Effector CD8-positive, alpha-beta T cell (primary cell): ENCODE measurements at places on chromosomes 12 and 14.
A peak's percentile ranks its signal among the peaks of the same experiment; 100 is the strongest.

- no peak for DNase-seq
Measured at GRCh38 chr14:77108753-77109152, 10.7 kb downstream of the CIPC start.

GRCh38 chr12:62632411-62632918 is 165.8 kb downstream of the MON2 start:
- no peak for DNase-seq

DNA sequence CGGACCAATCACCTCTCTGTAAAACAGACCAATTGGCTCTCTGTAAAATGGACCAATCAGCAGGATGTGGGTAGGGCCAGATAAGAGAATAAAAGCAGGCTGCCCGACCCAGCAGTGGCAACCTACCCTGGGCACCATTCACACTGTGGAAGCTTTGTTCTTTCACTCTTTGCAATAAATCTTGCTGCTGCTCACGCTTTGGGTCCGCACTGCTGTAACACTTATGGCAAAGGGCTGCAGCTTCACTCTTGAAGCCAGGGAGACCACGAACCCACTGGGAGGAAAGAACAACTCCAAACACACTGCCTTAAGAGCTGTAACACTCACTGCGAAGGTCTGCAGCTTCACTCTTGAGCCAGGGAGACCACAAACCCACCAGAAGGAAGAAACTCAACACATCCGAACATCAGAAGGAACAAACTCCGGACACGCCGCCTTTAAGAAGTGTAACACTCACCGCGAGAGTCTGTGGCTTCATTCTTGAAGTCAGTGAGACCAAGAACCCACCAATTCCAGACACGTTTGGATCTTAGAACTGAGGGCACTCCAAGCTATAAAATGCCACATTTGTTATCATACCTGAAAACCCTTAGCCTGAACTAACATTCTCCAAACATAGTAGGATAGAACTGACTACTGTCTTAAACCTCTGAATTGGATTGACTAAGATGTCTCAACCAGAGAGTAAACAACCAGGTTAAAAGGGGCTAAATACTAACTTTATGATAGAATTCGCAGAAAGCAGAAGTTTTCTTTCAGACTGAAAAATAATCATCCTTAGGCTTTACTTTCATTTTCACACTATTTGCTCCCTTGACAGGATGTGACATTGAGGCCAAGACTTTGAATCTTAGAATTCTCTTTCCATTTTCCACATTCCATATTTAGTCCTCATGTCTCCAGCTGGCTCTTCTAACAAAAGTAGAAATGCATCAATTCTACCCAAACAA is 33.6 kb downstream of the CDKL1 start:
- no peak for DNase-seq

GRCh38 chr14:24116128-24116814 is 1.5 kb upstream of the NRL start:
- no peak for DNase-seq

DNA sequence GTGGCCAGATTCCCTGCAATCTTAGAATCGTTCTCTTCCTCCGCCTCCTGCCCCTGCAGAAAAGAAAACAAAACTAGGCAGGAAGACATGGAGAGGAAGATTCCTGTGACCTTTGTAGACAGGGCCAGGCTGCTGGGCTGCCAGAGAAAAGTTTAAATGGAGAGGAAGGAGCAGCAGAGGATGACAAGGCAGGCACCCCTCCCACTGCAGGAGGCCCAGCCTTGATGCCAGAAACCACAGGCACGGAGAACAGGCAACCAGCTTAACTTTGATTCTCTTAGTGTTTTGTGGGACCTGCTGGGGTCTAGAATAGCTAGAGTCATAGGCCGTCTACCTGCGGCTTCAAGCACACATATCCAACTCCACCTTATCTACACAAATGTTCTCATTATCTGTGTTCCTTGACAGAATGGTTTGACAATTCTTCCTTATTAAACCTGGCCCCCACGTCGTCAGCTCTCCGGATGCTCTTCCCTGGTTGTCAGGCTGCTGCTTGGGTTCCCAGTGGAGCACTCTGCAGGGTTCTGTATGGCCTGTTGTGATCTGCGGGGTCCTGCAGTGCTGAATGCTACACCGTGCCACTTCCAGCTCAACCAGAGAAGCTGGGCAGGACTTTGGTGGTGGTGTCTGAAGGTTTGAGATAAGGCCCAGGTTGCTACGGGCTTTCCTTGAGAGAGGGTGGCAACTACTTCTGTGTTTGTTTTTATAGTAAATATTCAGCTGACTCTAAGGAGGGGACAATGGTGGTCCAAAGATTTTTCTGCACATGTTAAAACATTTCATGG is 609.5 kb downstream of the AACS start:
- no peak for DNase-seq

GRCh38 chr12:56763753-56764657 is 881 bp downstream of the HSD17B6 start:
- DNase-seq, result no peak

GRCh38 chr14:95211721-95212504 is 54.6 kb upstream of the DICER1 start:
- DNase-seq, result no peak

DNA sequence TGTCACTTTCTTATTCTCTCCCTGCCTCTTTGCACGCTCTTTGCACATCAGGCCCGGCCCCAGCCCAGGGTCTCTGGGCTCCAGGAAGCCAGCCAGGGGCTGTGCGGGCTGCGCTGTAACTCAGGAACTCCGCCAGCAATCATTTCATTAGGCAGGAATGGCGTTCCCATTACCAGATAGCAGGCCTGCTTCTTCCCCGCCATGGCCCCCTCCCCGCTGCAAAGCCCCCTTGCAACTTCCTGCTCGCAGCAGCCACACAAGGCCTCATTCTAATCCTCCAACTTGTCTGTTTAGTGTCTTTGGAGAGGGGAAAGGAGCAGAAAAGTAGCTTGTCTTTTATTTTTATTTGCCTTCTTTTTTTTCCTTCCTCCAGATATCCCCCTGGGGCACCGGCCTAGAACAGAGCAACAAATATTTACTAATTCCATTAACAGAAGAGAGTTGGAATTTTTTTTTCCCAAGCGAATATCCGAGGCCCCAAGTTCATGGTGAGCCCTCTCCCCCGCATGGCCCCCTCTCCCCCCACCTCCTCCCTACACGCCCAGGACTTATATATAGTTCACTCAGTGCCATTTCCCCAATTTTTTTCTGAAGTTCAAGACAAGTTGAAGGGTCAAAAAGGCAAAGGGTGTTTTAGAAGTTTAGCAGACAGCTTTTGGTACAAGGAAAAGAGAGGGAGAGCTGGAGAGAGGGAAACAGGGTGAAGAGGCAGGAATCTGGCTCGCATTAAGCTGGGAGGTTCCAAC is 329.4 kb upstream of the TBX3 start:
- no peak for DNase-seq

DNA sequence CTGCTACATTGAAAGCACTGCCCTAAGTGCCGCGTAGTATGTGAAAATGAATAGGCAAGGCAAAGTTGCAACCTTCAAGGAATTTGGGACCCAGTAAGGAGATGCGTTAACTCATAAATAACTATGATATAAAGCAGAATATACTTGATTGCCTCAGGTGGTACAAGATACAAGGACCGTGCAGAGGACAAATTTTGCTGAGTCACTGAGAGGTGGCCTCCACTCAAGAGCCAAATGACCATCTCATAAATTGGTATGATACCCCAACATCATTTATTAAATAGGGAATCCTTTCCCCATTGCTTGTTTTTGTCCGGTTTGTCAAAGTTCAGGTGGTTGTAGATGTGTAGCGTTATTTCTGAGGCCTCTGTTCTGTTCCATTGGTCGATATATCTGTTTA is 35.7 kb downstream of the IGF1 start:
- no peak for DNase-seq

DNA sequence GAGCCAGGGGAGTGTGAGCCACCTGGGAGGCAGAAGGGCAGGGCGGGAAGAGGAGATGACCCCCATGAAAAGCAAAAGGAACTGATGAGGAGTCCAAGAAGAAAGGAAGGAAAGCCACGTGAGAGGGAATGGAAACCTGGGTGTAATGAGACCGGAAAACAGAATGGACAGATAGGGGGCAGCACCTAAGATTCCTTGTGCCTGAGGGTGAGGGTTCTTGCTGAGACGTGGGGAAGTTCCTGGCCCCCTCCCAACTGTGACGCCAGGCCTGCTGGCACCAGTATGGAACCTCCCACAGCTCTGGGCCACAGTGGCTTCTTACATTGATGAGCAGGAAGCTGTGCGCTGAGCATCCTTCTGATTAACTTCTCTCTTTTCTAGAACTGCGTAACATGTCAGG is 30.8 kb downstream of the TTC7B start:
- DNase-seq, result no peak

- no peak for DNase-seq
Measured at GRCh38 chr12:12048714-12049113, 22.0 kb upstream of the BCL2L14 start.

GRCh38 chr14:56650048-56650447 is 70.5 kb downstream of the TMEM260 start:
- DNase-seq, result no peak

DNA sequence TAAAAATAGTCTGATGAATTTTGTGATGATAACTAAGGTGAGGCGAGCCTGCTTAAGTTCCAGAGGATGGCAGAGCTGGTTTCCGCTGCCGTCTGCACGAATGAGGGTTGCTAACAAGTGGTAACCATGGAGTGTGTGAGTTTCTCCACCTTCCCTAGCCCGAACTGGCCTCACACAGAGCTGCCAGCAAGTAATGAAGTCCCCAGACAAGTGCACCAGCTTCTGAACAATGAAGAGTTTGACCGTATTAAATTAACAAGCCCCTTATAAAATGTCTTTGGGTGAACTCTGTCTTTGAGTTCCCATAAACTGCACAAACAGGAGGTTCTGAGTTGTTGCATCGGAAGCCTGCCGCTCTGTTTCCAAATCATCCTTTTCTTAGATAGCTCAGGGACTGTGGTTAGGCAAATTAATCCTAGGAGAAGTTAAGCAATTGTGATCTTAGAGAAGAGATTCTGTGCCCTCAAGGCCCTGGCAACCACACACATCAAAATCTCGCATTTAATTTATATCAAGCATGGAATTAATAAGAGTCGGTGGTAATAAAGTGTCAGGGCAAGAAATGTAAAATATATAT is 274.1 kb upstream of the DAAM1 start:
- DNase-seq, result no peak

- DNase-seq, result no peak
Measured at GRCh38 chr12:117580718-117581062, 219.3 kb upstream of the NOS1 start.

GRCh38 chr12:5242440-5242839 is 189.5 kb upstream of the NTF3 start:
- DNase-seq, result no peak

GRCh38 chr14:84546236-84546635 is 983.7 kb upstream of the FLRT2 start:
- no peak for DNase-seq

GRCh38 chr14:76089575-76089974 is 62.1 kb upstream of the GPATCH2L start:
- DNase-seq, result no peak

DNA sequence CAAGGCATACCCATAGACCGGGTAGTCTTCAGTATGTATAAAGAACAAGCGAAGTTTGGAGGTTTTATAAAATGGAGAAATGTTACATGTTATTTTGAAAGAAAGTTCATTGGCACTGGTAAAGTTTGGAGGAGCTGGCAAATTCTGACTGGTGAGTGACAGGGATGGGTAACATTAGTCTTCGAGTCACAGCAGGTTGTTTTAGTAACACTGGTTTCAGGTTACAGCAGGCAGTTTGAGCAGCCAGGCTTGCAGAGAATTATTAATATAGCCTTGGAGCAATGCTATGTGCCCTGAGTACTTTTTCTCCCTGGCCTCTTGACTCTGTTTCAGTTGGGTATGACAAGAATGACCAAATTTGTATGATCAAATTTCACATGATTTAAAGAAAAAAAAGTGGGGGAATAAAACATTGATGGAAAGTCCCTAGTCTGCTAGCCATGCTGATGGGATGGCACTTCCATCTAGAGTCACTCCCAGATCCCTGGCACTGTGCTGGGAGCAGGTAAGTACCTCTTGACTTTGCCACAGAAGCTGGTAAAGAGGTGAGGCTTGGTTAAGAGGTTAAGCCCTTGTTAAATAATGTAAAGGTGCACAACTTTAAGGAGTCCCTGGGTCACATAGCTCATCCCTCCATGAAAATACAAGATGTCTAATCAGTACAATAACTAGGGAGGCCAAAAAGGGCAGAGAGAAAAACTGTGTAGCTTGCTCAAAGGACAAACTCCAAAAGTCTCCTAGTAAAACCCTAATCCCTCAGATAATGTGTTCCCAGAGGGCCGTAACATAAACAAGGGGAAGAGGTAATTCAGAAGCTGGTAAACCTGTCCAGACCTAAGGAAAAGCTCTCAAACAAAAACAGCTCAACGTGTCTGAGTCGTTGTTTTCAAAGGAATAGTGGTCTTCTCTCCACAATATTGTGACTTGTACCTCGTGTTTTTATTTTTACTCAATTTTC is 12.7 kb upstream of the SVOP start:
- no peak for DNase-seq

DNA sequence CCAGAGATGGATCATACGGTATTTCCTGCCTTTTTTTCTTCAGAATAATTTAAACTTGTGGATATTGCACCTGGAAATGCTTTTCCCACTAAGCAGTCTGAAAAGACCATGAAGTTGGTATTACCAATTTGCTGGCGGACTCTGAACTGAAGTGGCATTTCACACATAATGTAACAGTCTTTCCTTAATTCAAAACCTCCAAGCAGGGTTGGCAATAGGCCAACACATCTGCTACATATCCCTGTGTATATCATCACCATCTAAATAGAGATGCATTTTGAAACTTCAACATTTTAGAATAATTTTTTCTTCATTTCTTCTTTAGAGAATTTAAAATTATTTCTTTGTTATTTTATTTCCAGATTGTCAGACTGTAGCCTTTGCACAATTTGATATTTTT is 100.5 kb downstream of the TSPAN8 start:
- DNase-seq, result no peak

- DNase-seq, result no peak
Measured at GRCh38 chr14:38128640-38129039, 79.1 kb upstream of the SSTR1 start.

GRCh38 chr12:47080725-47081502 is 1.2 kb upstream of the AMIGO2 start:
- DNase-seq, result peak; percentile 25

DNA sequence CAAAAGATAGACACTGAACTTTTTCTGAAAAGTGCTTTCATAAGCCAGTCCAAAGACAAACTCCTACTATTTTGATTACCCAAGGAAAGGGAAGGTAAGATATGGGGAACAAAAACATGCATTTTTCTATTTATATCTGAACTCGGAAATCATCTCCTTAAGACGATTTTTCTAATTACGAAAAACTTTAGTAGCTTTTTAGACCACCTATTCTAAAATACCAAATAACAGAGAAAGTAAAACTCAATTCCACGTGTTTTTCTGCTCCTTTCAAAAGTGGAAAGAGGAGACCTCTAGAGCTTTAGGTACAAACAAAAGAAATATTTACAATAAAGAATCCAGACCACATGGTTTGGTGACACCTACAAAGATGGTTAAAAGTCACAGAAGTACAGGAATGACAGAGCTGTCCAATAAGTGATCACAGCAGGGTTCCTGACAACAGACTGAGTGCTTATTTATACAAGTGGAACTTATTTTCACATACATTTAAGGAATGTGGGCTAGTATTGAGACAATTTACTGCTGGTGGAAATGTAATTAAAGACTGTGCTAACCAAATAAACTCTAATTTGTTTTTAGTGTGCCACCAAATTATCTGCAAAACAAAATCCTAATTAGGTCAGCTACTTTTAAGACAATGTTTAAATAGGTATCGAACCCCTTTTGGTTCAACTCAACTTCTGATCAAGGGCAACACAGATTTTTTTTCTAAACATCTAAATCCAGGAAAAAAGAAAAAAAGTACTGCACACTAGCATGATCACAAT is 2.4 kb downstream of the LRIG3 start:
- DNase-seq, result no peak

- DNase-seq, result no peak
Measured at GRCh38 chr14:76307786-76308780, 67.9 kb upstream of the ESRRB start.
